ENCODE measurements at places on chromosomes 3 and 15.

GRCh38 chr3:22720596-22720995, 482.5 kb upstream of the UBE2E2 start:
- no peak for DNase-seq

DNA sequence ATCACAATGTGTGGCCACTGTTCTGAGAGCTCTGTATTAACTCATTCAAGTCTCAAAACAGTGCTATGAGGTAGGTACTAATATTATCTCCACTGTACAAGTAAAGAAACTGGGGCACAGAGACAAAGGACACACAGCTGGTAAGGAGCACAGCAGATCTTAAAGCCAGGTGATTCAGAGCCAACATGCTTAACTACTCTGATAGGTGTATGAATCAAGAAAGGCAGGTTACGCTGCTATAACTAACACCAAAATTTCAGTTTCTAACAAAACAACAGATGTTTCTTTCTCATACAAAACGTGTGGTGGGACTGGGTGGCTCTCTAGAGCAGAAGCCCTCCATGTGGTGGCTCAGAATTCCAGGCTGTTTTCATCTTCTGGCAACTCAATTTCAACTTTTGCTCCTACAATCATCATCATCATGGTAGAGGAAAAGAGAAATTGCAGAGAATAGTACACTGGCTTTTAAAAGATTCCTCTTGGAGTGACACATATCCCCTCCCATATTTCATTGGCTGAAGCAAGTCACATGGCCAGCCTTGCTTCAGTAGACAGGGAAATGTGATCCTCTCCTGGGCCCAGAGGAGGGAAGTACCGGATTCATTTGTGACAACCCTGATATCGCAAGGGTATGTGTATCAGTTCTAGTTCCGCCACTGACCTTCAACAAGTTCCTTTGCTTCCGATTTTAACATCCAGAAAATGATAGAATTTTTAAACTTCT, 126.2 kb upstream of the PTX3 start:
- no peak for DNase-seq

GRCh38 chr3:185661772-185662171, 75.7 kb downstream of the SENP2 start:
- no peak for DNase-seq

DNA sequence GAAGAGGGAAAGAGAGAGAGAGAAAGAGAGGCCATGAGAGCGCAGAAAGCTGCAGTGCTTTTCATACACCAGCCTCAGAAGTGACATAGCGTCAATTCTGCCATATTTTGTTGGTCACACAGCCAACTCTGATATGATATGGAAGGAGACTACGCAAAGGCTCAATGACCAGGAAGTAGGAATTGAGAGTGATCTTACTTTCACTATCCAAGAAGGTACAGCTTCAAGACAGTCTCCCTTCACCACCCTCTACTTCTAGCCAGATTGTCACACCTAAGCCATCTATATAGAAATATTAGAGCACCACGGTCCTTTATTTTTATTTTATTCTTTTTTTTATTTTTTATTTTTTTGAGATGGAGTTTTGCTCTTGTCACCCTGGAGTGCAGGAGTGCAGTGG, 21.1 kb downstream of the PARP15 start:
- DNase-seq: no peak

GRCh38 chr3:194032828-194033435, 103.0 kb upstream of the HES1 start:
- no peak for DNase-seq
